ENCODE measurements at places on chromosomes 16 and 17.

DNA sequence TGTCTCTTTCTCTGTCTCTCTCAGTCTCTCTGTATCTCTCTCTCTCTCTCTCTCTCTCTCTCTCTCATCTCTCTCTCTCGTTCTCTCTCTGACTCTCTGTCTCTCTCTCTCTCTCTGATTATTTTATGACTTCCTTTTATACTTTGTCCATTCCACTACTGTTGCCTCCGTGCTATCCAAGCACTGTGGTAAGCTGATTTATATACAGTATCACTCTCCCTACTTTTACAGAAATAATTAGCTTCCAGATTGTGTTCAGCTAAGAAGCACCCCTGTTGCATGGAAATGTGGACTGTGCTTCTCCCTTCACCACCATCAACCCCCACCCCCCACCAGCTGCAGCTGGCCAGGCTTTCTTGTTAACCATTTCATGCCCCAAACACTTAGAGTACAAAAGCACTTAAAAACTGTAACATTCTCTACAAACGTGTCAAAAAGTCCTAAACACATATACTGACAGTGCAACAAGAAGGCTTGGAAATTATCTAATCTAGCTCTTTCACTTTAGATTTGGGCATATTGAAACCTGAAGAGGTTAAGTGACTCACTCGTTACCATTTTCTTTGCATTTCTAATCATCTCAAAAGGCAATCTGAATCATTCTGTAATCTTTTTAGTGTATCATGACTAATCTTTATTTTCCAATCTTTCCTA lies 11.6 kb upstream of the TMEM100 start:
- no peak for DNase-seq

GRCh38 chr16:1261131-1261892 lies 5.4 kb downstream of the TPSD1 start:
- DNase-seq: no peak

GRCh38 chr17:6713918-6714271 lies 726 bp upstream of the SLC13A5 start:
- DNase-seq: no peak

- no peak for DNase-seq
Measured at GRCh38 chr17:13981881-13982280, 87.4 kb upstream of the COX10 start.

DNA sequence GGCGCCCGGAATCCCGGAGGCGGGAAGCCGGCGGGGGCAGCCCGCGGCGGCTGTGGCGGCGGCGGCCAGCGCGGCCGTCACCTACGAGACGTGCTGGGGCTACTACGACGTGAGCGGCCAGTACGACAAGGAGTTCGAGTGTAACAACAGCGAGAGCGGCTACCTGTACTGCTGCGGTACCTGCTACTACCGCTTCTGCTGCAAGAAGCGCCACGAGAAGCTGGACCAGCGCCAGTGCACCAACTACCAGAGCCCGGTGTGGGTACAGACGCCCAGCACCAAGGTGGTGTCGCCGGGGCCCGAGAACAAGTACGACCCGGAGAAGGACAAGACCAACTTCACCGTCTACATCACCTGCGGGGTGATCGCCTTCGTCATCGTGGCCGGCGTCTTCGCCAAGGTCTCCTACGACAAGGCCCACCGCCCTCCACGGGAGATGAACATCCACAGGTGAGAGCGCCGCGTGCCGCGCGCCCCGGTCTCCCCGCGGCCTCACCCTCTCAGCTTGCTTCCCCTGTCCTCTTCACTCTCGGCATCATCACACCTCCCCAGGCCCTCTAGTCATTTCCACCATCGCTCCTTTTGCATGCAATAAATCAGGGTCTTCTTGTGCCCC lies 706 bp downstream of the SHISA6 start:
- no peak for DNase-seq

- peak; percentile 16 for DNase-seq
Measured at GRCh38 chr16:17467923-17468540, 2.7 kb downstream of the XYLT1 start.

GRCh38 chr17:79732804-79733691 lies 2.3 kb downstream of the ENPP7 start:
- DNase-seq: no peak

GRCh38 chr17:19398301-19399181 lies 11.6 kb upstream of the MFAP4 start:
- peak; percentile 12 for DNase-seq

- no peak for DNase-seq
Measured at GRCh38 chr17:72915625-72916081, 176.8 kb downstream of the SLC39A11 start.

DNA sequence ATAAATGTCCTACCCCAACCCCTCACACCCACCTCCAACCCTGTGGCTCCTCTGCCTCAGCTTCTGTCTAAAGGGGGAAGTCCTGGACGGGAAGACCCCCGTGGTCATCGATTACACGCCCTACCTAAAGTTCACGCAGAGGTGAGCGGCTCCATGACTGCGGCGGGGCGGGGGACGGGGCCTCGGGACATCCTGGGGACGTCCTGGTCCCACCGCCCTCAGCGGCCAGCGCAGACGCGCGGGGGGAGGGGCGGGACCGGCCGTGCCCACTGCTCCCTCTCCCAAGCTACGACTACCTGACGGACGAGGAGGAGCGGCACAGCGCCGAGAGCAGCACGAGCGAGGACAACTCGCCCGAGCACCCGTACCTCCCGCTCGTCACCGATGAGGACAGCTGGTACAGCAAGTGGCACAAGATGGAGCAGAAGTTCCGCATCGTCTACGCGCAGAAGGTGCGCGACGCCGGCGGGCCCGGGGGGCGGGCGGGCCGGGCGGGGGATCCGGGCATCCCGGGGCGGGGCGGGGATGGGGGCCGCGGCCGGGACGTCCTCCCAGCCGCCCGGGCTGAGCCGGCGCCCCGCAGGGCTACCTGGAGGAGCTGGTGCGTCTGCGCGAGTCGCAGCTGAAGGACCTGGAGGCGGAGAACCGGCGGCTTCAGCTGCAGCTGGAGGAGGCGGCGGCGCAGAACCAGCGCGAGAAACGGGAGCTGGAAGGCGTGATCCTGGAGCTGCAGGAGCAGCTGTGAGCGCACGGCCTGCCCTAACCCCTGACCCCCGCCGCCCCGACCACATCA lies 6.7 kb downstream of the RUNDC3A start:
- DNase-seq: peak; percentile 14

GRCh38 chr17:75723171-75723930 lies 2.1 kb downstream of the ITGB4 start:
- DNase-seq: no peak

DNA sequence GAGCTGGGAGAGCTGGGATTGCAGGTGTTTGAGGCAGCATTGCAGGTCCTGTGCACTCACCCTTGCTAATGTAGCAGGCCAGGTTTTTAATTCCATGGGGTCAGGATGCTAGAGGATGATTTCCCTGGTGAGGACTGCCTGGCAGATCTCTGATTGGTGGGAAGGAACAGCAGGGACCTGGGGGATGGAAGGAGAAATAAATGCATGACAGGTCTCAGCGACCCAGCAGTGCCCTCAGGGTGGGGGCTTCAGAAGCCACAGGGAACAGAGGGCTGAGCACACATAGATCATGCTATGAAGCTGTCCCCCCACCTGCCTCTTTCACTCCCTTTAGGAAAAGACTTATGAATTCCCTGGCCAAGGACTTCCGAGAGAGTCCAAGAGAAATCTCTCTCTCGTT lies 255.5 kb upstream of the N4BP1 start:
- no peak for DNase-seq

DNA sequence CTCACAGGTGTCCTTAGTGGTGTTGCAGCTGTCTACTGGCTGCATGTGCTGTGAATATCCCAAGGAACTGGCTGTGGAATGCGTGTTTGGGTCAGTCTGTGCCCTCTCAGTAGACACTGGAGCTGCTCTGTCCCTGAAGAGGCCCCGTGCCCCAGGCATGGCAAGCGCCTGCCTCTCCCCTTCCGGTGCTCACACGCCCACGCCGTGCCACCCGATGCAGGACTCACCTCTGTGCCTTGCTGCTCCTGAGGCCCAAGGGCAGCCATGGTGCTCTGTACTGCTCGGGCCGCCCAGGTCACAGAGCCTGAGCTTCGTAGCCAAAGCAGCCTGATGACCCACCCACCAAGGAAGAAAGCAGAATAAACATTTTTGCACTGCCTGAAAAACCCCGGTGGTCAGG lies 10.0 kb downstream of the RGS11 start:
- no peak for DNase-seq

DNA sequence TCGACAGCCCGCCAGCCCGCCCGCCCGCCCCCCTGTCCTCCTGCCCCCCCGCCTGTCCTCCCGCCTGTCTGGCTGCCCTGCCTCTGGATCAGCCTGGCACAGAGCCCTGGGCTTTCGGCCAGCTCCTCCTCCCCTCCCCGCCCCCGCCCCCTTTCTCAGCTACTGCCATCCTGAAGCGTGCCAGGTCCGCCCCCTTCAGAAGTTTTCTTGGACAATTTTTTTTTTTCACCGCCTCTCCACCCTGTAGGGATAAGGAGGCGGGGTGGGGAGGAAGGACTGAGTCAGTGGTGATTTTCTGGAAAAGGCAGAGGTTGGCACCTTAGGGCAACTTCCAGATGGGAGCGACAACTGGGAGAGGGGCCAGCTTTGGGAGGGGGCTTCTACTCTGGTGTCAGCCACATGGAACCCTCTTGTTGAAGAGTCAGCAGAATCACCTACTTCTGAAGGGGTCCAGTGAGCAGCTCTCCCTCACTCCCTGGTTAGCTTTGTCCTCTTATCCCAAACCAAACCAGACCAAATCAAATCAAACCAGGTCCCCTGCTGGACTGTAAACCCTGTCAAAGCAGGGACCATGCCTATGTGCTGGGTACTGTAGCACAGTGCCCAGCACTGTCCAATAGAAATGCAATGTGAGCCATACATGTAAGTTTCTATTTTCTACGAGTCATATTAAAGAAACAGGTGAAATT lies 19.7 kb downstream of the IGF2BP1 start:
- DNase-seq: no peak

GRCh38 chr16:14427371-14427948 lies 202.6 kb downstream of the PARN start:
- DNase-seq: no peak

DNA sequence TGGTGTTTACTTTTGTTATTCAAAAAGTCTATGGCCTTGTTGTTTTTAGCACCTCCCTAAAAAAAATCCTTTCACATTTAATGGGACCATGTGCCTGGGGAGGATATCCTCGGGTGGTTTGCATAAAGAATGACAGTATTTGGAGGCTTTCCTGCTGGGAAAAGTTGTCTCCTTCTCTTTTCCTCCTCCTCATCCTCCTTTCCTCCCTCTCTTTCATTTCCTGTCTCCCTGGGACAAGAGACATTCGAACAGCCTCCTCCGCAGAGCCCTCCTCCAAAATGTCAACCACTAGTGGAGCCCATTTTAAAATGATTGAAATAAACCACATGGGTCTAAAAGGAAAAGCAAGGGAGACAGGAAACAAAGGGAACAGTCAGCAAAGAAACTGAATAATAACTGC lies 67.4 kb downstream of the MYH13 start:
- DNase-seq: no peak

- DNase-seq: no peak
Measured at GRCh38 chr16:4908854-4909401, 28.0 kb downstream of the PPL start.

DNA sequence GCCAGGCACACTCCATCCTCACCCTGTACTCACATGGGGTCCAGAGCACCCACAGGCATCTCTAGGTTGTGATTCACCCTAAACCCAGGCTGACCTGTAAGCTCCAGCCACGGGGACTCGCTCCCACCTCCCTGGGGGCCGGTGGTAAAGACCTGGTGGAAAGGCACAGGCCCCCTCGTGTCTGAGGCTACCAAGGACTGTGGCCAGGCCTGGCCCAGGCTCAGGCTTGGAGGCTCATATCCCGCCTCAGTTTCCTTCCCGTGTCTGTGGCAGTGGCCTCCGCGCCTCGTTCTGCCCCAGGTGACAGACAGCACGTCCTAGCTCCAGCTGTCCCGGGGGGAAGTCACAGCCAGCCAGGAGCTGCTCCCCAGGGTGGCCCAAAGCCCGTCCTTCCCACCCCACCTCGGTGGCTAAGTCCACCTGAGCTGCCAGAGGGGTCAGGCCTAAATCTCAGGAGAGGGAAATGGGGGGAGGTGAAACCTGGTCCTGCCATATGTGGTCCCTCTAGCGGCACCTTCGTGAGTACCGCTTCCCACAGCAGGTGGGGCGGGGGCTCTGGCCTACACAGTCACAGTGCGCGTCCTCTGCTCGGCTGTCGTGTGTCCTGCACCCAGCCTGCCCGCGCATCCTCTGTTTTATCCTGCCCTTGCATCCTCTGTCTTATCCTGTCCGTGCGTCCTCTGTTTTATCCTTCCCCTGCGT lies 12.6 kb downstream of the CDH15 start:
- no peak for DNase-seq

GRCh38 chr17:77332981-77333685 lies 192.4 kb downstream of the SEC14L1 start:
- no peak for DNase-seq

DNA sequence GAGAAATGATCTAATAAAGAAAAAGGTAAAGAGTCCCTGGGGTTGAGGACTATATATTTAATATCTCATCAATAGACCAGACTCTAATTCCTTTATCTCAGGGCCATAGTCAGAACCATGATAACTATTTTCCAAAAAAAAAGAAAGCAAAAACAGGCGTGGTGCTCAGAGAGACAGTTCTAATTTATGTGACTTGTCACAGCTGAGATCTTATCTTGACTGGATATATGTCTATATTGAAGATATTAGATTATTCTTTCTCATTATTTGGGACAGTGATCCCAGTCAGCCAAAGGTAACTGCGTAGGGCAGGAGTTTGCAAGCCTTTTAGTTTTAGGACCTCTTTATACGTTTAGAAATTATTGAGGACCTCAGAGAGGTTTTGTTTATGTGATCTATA lies 52.4 kb downstream of the ITFG1 start:
- DNase-seq: no peak

DNA sequence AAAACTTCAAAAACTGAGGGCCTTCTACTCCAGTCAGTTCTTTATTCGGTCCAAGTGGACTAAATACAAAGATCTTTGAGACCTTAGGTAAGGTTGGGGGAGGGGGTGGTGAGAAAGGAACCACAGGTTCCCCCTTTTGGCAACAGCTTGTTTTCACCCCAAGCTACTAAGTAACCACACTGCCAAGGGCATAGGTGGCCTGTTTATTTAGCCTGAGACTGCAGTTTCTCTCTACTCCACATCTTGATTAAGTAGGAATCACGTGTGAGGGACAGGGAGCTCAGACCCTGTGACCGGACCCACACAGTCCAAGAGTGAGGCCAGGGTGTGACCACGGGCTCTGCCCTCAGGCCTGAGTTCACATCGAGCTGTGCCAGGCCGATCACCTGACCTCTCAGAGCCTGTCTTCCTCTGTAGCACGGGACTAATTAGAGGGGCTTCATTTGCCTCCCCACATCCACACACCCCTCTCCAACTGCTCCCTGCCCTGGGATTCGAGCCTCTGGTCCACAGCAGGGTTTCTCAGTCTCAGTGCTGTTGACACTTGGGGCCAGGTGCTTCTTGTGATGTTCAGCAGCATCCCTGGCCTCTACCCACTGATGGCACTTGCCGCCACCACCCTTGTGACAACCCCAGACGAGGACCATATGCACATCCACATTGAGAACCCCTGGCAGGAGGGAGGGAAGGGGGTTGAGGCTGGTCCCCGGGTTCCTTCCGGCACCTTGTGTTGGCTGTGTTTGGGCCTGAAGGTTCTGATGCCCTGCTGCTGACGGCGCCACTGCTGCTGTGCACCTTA lies 17.8 kb downstream of the ST6GALNAC2 start:
- DNase-seq: peak; percentile 55

GRCh38 chr17:76884995-76885893 lies 17.0 kb downstream of the MGAT5B start:
- DNase-seq: no peak
